Neural progenitor cell (in vitro differentiated cells): ENCODE measurements at places on chromosomes 3 and 15.

DNA sequence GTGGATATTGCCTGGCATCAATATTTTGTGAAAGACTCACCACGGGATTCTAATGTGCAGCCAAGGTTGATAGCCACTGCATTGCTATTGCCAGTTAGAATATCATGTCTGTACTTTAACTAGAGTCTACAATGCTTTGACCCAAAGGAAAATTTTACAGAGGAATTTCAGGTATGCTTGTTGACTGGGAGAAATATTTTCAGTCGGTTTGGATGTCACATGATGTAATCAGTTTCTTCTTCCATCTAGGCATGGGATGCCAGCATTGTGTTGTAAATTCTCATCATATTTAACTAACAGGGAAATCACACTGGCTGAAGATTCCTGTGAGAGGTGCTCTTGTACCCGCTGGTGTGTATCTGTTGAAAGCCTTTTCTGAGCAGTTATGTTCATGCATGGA, 508.9 kb upstream of the ADAMTS9 start:
- no peak for DNase-seq

DNA sequence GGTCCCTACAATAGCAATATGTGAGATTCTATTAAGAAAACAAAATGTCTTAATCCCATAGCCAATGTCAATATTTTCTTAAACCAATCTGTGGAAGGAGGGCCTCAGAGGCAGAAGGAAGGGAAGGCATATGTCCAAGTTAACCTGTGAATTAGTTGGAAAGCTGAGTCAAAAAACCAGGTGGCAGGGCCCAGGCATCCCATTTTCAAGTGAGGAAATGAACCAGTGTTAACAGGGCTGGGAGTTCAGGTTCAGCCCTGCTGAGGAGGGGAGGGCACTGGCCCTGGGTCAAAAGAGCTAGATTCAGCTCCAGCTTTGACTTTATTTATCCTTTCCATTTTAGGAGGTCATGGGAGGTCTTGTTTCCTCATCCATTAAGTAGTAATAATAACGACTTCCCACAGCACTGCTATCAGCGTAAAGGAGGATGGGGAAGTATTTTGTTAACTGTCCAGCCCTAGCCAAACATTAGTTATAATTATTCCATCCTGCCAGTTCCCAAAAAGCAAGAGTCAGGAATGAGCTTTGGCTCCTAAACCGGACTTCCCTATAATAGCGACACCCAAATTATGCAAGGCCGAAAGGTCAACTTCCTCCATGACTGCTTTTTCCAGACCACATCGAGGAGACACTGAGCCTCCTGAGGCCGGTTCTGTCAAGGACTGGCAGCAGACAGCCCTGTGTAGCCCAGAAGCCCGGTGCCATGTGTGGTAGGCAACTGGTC, 3.2 kb downstream of the MASP1 start:
- DNase-seq, result no peak

DNA sequence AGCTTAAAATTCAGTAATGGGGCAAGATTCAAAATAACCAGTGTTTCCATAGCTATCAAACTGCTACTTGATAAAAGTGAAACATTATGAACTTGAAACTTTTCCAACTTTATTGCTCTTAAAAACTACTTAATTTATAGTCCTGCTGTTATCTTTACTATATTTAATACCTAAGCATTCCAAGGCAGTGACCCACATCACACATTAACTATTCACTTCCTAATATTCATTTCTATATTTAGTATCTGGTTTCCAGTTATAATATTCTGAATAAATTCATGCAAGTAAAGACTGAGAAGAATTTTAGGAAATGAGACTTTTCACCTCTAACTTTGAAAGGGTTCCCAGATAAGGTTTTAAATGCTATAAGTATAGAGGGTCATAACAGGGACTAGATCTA, 64.9 kb downstream of the UACA start:
- DNase-seq, result no peak

DNA sequence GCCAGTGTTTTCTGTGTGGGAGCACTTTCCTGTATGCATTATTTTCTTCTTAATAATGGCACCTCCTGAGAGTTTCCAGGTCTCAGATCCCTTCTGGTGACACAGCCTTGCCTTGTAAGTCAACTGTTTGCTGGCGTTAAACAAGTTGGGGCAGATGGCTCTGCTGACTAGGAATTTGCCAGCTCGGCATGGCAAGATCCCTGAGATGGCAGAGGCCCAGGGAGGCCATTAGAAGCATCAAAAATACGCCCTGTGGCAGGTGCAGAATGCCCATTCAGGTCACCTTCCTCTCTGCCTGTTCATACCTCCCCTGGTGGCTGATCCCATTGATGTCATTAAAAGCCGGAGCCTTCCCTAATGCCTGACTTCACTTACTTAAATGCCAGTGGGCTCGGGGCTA, 320.9 kb upstream of the CTDSPL start:
- no peak for DNase-seq

- DNase-seq, result no peak
These were observed 330.7 kb downstream of the FHIT start for GRCh38 chr3:60920519-60920918.

- DNase-seq, result no peak
These were observed 20.2 kb upstream of the SLC6A20 start for GRCh38 chr3:45816544-45816943.

GRCh38 chr15:94057305-94057704, 174.1 kb upstream of the MCTP2 start:
- DNase-seq, result no peak

- no peak for DNase-seq
These were observed 258.1 kb downstream of the ERC2 start for GRCh38 chr3:56209982-56210751.

DNA sequence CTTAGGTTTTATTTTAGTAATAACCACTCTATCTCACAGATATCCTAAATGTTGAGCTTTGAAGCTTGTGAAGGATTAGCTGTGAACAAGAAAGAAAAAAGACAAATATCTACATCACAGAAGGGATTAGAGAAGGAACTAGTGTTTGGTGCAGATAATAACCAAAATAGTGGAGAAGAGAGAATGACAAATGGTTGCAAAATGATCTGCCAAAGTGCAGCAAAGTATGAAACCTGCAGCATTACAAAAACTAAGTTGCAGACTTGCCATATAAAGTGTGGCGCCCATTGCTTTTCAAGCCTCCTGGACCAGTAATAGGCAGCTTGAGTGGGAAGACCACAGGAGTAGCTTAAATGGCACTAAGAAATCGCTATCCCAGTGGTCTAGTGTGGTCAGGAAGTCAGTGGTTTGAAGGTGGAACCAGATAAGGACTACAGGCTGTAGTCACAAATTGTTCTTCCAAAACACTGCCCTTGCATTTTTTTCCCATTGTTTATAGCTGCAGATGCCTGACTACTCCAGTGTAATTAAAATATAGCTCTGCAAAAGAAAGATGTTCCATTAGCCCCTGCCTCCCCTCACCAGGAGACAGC, 20.7 kb downstream of the TPM1 start:
- no peak for DNase-seq

DNA sequence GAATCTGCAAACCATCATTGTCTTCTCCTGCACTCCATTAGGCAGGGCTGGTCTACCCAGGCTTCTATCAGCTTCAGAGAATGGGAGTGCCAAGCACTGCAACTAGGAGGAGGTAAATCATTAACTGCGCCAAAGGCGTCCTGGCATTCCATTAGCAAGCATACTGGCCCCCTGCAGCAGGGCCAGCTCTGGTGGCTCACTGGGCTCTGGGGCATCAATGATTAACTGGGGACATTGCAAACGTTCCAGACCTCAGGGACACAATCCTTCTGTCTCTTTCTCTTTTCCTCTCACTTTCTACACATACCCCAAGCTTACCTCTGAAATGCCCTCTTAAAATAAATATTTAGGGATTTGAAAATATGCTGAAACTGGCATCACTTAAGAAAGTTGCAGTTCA, 129.0 kb downstream of the MYLK start:
- DNase-seq, result no peak

- no peak for DNase-seq
These were observed 29.0 kb upstream of the IFT57 start for GRCh38 chr3:108251265-108251664.

- no peak for DNase-seq
These were observed 15.3 kb downstream of the GRAMD2A start for GRCh38 chr15:72182244-72182643.

GRCh38 chr15:29690765-29691475, 131.3 kb downstream of the TJP1 start:
- no peak for DNase-seq

DNA sequence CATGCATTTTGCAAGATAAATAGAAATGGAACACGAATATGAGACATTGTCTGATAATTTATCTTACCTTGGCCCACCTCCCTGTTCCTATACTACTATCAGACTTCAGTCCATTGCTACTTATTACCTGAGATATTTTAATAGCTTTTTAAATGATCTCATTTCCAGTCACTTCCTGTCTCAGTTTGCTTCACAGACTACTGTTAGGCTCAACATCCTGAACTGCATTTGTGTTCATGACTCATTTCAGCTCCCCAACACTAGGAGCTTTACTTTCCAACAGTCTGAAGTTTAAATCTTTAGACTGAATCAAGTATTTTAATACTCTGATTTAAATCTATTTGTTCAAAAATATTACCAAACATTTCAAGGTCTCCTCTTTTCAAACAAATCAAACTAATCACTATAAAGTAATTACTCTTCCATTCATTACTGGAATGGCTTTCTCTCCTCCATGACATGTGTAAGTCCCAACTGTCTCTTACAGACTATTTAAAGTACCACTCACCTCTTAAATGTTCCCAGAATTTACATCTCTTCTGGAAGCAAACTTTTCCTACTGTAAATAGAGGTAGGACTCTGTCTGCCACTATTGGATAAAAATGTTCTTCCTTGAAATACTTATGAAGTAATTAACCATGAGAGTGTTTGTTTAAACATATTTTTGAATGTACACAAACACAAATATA, 1277.6 kb downstream of the ZPLD1 start:
- DNase-seq, result no peak

GRCh38 chr3:17936736-17937480, 194.5 kb upstream of the TBC1D5 start:
- DNase-seq, result no peak

DNA sequence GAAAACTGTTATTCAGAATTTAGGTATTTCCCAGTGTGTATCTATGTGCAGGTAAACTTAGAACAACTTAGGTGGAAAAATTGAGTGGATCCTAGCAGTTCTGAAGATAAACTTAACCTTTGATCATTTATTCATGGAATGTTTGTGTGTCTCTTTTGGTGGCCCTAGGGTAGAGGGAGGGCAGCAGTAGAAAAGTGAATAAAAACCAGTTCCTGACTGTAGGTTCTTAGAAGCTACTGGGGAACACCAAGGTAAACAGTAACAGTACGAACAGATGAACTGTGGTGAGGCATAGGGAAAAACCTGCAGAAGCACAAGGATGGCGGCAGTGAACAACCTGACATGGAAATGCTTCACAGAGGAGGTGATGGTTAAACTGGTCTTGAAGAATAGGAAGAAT, 2.5 kb downstream of the SNRK start:
- no peak for DNase-seq

- no peak for DNase-seq
These were observed 63.4 kb downstream of the EOMES start for GRCh38 chr3:27658741-27659140.

DNA sequence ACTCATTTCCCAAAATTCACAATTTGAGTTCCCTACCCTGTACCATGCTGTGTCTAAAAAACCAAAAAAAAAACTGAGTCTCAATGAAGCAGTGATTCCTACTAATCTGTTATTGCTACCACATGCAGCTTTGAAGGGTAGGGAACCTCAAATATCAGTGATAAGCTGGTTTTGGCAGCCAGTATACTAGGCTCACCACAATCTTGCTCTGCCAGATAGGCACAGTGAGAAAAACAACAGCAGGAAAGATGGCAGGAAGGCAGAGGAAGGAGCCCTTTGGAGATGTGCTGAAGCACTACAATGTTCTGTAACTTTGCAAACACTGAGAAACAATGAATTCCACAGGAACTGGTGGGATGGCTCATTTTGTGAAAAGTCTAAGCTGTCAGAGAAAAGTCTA, 96.9 kb upstream of the UBP1 start:
- DNase-seq, result no peak

DNA sequence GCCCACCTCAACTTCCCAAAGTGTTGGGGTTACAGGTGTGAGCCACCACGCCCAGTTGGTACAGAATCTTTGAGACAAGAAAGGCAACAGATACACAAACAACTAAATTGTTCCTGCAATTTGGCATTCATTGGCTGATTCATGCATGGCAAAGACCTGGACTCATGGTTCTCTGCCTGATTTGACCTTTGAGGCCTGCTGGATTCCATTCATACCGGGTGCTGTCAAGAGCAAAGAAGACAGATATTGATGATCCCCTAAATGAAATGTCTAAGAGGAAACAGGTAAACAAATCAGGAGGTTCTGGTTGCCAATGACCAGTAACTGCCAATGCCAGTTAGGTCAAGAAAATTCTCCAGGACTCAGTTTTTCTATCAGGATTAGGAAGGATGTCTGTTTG, 43.9 kb upstream of the RAD18 start:
- no peak for DNase-seq

DNA sequence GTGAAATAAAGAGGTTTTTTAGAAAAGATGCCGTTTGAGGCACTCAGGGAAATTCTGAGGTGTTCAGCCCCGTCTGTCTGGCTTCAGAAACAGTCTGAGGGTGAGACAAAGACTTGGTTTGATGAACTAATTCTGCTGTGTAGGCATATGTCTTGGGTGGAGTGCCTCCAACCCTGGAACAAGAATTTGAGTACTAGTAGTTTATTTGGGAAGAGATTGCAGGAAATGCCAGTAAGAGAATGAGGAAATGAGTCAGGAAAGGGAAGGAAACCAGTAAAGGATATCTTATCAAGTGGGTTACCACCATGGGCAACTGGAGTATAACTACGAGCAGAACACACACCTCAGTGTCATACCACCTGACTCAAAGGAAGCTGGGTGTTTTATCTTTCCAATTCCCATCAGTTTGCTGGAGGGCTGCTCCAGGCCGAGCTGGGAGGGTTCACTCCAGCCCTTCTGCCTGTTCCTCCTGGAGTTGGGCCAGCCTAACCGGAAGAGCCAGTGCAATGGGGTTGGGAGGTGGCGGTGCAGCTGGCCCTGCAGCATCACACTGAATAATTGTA, 75.3 kb downstream of the TGFBR2 start:
- DNase-seq, result no peak
